ENCODE measurements at places on chromosomes 12 and 14.

DNA sequence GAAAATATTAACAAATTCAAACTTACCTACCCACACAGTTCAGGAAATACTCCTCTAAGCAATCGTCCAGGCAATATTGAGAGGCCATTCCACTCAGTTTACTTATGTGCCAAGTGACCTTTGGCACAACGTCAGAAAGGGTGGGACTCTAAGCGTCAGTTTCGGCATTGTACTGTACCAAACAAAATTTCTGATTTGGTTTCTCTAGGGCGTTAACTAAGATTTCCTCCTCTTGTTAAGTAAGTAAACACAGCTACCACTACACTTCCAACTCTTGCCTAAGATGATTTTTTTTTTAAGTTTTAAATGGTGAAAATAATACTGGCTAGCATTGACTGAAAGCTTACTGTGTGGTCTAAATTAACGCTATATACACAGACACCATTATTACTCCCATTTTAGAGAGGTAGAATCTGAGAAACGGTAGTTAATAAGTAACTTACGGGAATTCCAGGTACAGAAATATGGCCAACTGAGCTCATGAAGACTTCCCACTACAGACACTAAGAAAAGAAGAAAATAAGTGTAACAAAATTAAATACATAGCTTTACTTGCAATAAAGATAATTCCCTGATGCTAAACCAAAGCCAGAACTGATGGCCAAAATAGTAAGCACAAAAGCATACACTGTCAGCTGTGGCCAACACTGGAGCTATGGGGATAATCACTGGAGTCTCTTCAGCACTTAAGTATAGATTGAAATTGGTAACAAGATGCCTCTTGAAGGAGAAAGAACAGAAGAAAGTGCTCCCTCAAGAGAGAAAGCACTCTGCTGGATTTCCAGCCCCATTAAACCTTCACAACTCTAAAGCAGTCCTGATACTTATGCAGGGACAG, 76.1 kb downstream of the EPS8 start:
- no peak for DNase-seq

DNA sequence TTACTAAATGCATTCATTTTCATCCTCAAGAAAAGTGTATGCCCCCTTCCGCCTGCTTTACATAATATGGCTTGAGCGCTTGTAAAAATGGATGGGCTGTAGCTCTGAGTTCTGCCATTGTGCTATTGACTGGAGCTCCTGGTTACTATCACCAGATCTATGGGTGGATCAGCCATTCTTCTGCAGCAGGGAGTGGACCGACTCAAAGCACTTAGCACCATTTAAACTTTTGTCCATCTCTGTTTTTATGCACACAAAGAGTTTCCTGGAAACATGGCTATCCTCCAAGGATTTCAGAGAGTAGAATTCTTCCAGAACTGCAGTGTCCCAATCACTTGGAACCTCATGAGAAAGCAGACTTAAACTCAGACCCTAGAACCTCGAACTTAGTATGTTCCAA, 4.5 kb upstream of the NUMB start:
- DNase-seq, result no peak

GRCh38 chr12:124318278-124319020, 23.6 kb downstream of the RFLNA start:
- no peak for DNase-seq

GRCh38 chr12:94721173-94721572, 70.8 kb upstream of the TMCC3 start:
- no peak for DNase-seq

GRCh38 chr12:4987076-4988046, 56.3 kb upstream of the KCNA5 start:
- no peak for DNase-seq

GRCh38 chr14:89422952-89423345, 5.9 kb upstream of the FOXN3 start:
- no peak for DNase-seq

- DNase-seq, result no peak
Measured at GRCh38 chr14:73397810-73398209, 60.5 kb downstream of the NUMB start.

DNA sequence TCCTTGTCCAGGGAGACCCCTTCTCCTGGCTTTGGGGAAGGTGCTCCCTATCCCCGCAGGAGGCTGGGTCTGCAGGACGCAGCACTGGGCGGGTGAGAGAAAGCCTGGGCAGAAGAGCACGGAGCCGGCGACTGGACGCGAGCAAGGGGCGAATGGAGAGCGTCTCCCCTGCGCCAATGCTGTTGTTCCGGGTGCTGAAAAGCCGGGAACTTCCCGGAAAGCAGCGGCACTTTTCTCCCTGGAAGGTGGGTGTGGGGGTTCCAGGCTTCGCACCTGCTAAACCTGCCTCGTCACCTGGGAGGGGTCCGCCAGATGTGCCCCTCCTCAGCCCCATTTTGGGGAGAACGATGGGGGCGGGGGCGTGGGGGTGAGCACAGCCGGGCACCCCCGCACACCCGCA, 417.1 kb upstream of the TMTC1 start:
- no peak for DNase-seq

GRCh38 chr14:106694638-106695393, 1168.4 kb downstream of the TMEM121 start:
- peak; percentile 42 for DNase-seq

DNA sequence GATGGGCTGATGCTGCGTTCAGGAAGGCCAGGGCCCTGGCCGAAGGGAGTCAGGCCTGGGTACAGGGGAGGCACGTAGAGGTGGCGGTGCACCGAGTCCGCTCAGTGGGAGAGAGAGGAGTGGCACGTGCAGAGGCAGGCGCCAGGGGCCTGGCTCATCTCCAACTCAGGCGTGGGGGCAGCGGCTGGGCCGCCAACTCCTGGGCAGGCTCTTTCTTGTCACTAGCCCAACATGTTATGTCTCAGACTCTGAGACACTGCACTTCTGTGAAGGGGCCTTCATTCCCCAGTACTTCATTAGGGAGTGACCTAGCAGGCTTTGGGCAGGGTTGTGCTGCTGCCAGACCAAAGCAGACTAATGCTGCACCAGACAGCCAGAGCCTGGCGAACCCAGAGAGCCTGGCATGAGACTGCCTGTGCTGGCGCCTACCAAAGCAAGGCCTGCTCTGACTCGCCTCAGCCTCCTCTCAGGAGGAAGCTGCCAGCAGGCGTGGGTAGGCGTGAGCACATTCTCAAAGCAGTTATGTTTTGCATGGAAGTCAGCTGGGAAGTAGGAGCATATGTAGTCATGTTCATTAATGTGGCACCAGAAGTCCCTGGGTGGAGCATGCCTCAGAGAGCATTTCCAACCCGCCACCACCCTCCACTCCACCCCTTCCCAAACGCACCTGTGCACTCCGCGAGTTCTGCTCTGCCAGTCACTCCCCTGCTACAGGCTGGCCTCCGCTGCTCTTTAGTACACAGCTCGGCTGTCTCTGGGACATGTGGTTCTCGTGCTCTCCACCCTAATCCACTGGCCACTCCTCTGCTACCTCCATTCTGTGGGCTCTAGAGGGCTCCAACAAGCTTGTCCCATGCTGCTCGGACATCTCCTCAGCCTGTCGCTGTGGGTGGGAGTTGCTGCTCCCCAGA, 9.7 kb downstream of the CKB start:
- peak; percentile 76 for DNase-seq

All from left ventricle myocardium superior (tissue), 1 donor.